MCF 10A (cell line): ENCODE measurements at places on chromosomes 12 and 14. TPM values are rescaled to one million over a fixed set of nuclear protein-coding genes. Genes with fewer than 3 reads are reported as not detected.
A peak's percentile ranks its signal among the peaks of the same experiment; 100 is the strongest.

DNA sequence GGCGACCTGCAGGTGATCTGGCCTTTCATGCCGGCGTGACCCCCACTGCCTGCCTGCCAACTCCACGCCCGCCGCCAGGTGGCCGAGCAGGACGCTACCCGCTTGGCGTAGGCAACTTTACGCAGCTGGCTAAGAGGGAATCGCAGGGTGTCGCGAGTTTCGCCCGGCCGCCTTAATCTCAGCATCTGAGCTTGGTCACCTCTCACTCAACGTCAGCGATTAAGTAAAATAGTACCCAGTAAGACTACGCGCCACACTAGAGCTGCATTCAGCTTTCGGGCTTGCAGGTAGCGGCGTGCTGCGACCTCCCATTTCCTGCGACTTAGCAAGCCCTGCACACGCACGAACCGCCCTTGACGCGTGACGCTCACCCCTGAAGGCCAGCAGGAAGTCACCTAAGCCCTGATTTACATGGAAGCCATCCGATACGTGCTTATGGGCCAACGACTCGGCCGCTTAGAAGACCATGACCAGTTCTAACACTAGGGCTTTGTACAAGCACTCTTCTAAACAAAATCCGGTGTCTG is 33.2 kb downstream of the WBP11 start:
- DNase-seq, result peak; percentile 81

DNA sequence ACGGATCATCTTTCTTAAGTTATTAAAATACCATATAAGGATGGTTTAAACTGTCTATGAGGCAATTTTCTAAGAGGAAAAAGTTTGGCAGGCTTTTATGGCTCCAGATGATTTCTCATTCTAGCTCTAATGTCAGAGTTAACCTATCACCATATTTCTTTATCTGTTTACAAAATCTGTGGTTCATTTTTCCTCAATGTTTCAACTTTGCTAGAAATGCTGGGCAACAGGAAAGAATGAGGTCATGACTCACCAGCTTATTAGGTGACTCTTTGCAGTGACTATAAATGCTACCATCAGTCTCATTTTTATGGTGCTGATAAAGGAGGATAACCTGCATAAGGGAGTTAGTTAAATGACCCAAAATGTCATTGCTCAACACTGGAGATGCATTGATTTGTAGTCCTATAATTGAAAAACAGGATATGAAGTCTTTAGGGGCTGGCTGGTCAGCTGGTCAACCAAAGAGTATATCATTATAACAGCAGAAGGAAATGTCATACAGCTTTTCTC is 45.3 kb upstream of the RAP1B start:
- DNase-seq, result peak; percentile 59

- no peak for DNase-seq
Measured at GRCh38 chr14:23052182-23052623, 5.1 kb downstream of the CDH24 start.

OR11G2 gene
- not detected in 2 replicates for total RNA-seq

GRCh38 chr14:79436335-79436734 is 775.0 kb downstream of the DIO2 start:
- no peak for DNase-seq

DNA sequence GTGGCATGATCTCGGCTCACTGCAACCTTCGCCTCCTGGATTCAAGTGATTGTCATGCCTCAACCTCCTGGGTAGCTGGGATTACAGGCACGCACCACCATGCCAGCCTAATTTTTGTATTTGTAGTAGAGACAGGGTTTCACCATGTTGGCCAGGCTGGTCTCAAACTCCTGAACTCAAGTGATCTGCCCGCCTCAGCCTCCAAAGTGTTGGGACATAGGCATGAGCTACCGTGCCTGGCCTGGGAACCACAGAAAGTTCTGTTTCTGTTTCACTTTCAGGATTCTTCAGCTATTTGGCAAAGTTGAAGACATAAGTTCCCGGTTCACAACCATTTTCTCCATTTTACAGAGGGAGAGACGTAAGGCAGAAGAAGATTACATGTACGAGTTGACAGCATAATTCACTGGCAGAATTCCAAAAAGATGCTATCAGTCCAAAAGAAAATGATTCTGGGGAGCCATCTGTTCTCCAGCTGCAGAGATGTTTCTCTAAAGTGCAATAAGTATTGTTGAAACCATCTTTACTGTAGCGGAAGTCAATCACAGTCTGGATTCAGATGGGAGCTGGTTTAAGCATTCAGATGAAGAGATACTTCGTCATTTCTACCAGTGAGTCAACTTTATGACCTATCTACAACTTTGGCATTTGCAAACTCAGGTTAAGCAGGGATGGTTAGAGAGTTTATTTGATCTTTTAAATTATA is 8.1 kb upstream of the RNF34 start:
- no peak for DNase-seq

DNA sequence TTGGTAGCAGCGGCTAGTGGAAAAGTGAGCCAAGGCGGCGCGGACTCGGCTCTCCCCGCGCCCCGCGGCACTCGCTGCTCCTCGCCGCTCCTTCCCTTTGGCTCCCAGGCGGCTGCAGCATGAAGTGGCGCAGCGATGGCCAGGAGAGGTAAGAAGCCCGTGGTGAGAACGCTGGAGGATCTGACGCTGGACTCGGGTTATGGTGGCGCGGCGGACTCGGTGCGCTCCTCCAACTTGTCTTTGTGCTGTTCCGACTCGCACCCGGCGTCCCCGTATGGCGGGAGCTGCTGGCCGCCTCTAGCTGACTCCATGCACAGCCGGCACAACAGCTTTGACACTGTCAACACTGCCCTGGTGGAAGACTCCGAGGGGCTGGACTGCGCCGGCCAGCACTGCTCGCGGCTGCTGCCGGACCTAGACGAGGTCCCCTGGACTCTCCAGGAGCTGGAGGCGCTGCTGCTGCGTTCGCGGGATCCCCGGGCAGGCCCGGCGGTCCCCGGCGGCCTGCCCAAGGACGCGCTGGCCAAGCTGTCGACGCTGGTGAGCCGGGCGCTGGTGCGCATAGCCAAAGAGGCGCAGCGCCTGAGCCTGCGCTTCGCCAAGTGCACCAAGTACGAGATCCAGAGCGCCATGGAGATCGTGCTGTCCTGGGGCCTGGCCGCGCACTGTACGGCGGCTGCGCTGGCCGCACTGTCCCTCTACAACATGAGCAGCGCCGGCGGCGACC is 225.6 kb upstream of the CRY1 start:
- DNase-seq, result peak; percentile 59

DNA sequence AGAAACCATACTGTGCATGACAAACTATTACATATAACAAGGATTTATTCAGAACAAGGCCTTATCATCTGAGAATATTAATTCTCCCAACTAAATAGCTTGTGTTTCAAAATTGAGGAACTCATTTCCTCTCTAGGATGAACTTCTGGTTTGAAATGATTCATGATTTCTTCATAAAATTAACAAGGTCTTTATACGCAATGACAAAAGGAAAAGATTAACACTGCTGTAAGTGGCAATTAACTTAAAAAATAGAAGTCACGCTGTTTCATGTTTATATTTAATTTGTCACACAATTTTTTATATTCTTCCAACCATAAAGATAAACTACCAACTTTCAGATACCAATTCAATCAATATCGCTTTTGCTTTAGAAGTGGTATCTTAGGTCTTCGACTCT is 80.8 kb downstream of the GRIP1 start:
- no peak for DNase-seq

GRCh38 chr12:27861428-27862167 is 81.6 kb upstream of the MANSC4 start:
- no peak for DNase-seq

FGFR1OP2 gene
- total RNA-seq, result 40.6 and 44.6 TPM in 2 replicates

- no peak for DNase-seq
Measured at GRCh38 chr12:51687177-51687576, 96.1 kb downstream of the SCN8A start.

SELPLG gene
- 0.86 and 1.2 TPM in 2 replicates for total RNA-seq

EAPP gene
- total RNA-seq, result 31.5 and 38.9 TPM in 2 replicates

KLRG1 gene
- total RNA-seq, result 1.7 and 1.9 TPM in 2 replicates

KERA gene
- not detected in 2 replicates for total RNA-seq

AQP2 gene
- not detected in 2 replicates for total RNA-seq

MYO1A gene
- 0.12 and 0.42 TPM in 2 replicates for total RNA-seq

- no peak for DNase-seq
Measured at GRCh38 chr12:76080729-76081415, 3.6 kb downstream of the NAP1L1 start.

GRCh38 chr12:131087302-131087818 is 133.7 kb downstream of the ADGRD1 start:
- no peak for DNase-seq

IFNG gene
- not detected in 2 replicates for total RNA-seq

DNA sequence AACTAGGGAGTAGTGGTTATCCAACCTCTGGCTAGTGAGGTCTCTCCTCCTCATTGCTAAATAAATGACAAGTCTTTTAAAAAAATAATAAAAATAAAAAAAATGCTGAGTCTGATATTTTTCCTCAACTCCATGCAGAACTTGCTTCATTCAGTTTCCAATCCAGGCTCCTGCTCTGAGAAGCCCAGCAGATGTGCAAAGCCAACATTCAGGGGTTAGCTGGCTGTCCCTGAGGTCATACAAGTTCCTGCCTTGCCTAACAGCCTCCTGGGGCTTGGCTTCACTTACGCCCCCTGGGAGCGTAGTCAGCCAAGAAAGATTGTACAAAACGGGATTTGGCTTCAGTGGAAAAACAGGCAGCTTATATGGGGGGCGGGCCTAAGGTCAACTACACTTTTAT is 23.3 kb downstream of the RTRAF start:
- DNase-seq, result peak; percentile 39

GRCh38 chr14:95663226-95663797 is 22.9 kb upstream of the TCL1B start:
- DNase-seq, result no peak

DNA sequence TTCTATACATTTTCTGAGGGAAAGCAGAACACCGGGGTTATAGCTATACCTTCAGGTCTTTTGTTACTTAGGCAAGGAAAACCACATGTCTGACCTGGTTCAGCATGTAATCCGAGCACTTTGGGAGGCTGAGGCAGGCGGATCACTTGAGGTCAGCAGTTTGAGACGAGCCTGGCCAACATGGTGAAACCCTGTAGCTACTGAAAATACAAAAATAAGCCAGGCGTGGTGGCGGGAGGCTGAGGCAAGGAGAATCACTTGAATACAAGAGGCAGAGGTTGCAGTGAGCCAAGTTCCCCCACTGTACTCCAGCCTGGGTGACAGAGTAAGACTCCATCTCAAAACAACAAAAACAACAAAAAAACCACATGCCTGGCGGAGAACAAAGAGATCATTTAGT is 177.6 kb downstream of the ACSS3 start:
- DNase-seq, result no peak

- no peak for DNase-seq
Measured at GRCh38 chr12:109824731-109825130, 8.5 kb downstream of the TRPV4 start.

DNA sequence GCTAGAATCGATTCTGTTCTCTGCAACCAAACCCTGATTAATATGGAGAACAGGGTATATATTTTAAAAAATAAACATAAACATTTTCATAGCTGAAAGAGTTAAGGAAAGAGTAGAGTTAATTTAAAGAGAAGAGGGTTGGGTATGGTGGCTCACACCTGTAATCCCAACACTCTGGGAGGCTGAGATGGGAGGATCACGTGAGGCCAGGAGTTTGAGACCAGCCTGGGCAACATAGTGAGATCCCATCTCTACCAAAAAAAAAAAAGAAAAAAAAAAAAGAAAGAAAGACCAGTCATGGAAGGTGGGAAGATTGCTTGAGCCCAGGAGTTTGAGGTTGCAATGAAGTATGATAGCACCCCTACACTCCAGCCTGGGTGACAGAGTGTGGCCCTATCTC is 25.5 kb downstream of the GTSF1 start:
- no peak for DNase-seq

DNA sequence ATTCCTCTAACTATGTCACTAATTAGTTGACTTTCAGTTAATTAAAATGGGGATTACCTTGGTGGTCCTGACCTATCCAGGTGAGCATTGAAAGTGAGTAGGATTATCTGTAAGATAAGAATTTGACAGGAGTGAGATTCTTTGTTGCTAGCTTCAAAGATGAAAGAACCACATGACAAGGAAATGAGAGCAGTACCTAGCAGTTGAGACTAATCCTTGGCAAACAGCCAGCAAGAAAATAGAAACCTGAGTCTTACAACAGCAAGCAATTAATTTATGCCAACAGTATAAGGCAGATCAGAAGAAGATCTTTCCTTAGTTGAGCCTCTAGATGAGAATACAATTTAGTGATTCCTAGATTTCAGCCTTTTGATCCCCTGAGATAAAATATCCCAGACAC is 1058.4 kb downstream of the LRFN5 start:
- DNase-seq, result peak; percentile 24

DNA sequence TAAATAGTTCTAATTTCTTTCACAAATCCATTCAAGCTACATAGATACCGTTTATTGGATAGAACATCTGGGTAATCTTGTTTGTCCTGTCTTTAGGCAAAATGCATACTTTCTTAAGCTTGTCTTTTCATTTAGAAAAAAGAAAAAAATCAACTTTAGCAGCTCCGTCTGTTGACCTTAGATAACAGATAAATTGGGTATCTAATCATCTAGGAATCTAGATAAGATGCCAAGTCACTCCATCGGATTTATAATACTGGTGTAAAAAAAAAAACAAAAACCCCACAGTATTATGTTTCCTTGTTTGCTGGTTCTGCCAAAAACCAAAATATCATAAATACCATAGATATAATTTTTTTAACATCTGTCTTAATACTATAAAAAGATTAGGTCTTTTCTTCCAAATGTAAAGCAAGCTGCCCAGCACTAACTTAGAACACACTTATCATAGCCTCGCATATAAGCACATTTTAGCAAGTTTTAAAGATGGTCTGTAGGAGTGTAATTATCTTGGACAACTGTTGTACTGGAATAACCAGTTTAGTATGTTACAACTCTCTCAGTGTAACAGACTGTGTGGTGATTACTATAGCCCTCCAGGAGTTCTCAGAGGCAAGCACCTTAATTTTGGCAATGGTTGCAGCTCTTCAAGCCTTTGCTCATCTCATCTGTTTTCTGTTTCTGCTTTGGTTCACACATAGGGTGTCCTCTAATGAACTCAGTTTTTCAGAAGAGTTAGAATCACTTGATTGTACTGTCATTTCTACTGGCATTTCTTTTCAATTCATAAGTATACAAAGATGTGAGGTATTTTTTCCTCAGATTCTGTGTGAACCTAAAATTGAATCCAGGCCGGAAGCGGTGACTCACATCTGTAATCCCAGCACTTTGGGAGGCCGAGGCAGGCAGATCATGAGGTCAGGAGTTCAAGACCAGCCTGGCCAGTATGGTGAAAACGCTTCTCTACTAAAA is 83.1 kb downstream of the ANO6 start:
- peak; percentile 30 for DNase-seq

- peak; percentile 32 for DNase-seq
Measured at GRCh38 chr12:108890208-108890607, 10.3 kb downstream of the DAO start.

TRIM9 gene
- total RNA-seq, result 0.19 TPM in 1 of 2 replicates, not detected in the other

DNA sequence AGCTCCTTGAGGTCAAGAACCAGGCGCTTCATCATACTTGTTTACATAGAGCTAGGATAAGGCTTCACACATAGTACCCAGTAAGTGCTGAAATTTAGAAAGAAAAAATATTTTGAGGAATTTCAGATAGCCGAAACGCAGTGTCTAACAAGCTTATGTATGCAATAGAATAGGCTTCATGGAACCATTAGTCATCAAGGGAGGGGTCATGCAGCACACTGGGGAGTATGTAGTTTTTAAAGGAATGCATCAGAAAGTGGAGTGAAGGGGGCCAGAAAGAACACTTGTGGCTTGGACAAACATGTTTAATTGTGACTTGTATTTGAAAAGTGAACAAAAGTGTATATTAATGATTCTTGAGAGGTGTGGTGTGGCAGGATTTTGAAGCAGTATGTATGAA is 38.1 kb downstream of the DBX2 start:
- no peak for DNase-seq
